ENCODE measurements at places on chromosomes 2 and 18.
A peak's percentile ranks its signal among the peaks of the same experiment; 100 is the strongest.

DNA sequence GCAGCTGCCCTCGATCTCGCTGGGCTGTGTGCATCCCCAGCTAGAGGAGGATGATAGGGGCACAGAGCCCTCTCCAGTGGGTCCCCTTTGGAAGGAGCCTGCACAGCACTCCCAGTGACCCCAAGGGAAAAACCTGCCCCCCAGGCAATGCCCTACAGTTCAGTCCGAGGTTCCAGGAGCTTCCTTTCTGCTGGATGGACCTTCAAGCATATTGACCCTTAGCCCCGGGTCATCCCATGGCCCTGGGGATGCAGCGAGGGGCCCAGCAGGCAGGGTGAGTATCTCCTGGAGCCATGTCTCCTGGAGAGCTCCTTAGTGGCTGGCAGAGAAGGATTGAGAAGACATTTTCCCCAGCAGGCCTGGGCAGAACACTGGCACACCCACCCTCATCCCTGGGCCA lies 45.4 kb upstream of the CTDP1 start:
- DNase-seq: no peak

GRCh38 chr2:118031566-118031965 lies 17.7 kb upstream of the CCDC93 start:
- DNase-seq: no peak

DNA sequence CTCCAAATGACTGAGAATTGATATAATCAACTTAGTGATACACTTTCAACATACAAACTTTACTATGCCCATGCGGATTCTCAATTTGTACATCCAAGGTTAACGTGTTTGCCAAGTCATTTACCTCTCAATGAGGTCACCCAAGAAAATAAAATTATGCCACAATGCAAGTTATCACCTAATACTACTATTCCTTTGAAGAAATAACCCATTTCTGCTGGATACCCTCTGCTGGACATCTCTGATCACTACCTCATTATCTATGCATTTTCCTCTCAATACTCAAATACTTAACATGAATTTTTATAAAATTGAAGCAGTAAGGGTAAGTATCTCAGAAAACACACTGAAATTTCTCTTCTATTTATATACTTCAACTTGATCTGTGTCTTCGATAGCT lies 12.7 kb downstream of the HNRNPLL start:
- DNase-seq: no peak

- DNase-seq: peak; percentile 99
These were observed 12.4 kb downstream of the ASB1 start for GRCh38 chr2:238438856-238439849.

- no peak for DNase-seq
These were observed 13.4 kb downstream of the MEIS1 start for GRCh38 chr2:66448136-66448991.

GRCh38 chr18:26875040-26875654 lies 9.6 kb upstream of the AQP4 start:
- DNase-seq: no peak

GRCh38 chr2:226272435-226272834 lies 527.2 kb downstream of the IRS1 start:
- DNase-seq: no peak

DNA sequence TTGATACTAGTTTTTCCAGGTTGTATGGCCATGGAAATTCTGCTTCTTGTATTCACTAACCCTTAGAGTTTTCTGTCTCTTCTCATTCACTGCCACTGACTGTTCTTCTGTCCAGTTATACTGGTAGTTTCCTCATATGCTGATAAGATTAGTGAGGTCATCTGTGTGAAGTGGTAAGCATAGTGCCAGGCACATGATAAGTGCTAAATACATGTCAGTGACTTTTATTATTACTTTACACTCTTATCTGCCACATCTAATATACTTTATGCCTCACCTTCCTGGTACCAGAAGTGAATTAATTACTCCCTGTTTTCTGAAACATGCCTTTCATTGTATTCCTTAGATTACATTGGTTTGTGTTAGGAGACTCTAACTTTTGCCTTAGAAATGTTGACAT lies 91.3 kb downstream of the NBEAL1 start:
- no peak for DNase-seq

GRCh38 chr2:228245601-228246000 lies 64.1 kb upstream of the SPHKAP start:
- DNase-seq: no peak

DNA sequence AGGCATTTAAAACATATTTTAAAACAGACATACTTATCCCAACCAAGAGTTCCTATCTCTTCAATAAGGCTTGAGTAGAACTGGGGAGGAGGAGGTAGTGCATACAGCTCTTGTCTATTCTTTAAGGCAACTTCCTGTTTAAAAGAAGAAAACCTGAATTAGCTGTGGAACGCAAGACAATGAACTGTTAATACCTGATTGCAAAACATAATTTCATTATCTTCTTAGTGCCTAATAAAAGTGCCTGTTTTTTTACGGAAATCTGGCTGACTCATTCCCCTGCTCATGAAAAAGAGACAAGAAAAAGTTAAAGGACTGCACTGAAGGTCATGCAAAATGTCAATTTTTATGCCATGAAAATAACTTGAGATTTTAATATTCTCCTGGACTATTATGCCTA lies 19.2 kb downstream of the FANCL start:
- DNase-seq: no peak

DNA sequence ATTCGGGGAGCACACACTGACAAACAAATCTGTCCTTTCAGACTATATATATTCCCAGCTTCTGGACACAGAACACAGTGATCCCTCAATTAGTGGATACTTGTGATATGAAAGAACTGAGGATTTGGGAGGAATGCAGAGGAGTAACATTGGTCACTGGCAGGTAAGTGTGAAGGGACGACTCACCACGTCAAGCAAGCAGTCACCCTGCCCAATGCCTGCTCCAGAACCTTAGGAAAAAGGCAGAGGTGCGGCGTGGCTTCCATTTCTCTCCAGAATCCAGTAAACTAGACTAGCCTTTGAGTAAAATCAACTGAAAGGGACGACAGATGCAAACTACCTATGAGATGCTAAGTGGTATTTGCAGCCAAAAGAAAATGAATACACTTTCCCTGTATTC lies 1.1 kb downstream of the CCDC93 start:
- DNase-seq: no peak

GRCh38 chr2:30611583-30611982 lies 164.5 kb downstream of the LCLAT1 start:
- DNase-seq: no peak

DNA sequence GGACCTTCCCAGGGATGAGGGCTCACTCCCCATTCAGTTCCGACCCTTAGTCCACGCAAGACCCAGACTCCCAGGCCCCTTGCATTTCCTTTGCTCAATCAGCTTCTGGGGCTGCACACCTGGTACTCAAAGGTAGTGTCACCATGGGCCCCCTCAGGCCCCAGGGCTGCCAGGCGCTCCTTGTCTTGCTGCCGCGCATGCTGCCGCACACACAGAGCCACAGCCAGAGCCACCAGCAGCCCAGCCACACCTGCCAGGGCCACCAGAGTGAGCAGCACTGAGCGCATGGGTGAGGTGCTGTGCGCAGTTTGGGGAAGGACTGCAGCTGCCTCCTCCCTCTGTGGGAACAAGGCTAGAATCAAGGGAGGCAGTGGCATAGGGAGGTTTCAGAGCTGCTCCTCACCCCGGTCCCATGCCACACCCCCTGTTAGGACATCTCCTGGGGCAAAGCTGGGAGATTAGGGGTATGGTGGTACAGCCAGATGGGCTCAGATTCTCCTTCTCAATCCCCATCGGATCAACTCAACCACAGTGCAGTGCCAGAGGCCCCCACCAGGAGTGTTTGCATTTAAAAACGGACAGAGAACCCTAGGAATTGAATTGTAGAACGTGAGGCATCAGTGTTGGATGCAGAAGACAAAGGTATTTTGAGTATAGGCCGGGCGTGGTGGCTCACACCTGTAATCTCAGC lies 11.3 kb downstream of the PTPRN start:
- no peak for DNase-seq

DNA sequence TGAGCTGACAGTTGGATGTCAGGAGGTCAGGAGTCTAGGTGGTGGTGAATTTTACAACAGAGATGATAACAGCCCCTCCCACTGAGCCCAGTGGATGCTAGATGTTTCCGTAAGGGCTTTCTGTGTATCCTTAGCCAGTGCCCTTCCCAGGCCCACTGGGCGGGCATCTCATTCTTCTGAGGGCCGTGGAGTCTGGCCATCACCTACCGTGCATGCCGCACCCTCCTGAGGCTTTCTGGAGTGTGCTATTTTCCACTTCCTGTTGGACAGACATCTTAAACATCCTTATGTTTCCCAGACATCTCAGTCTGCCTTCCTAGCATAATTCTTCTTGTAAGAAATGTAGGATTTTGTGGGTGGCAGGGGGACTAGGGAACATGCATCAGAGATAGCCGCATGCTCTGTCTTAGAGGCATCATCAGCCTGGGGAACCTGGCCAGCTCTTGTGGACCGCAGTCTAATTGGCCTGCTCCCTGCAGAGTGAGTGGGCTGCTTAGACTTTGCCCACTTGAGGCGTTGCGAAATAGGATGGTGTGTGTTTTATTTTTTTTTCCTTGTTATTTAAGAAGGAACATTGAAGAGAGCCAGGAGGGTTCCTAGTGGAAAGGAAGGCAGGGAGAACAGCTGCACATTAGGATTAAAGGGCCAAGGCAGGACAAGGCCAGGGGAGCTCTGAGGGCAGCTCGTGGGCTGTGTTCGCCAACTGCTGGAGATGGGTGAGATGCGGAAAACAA lies 135.8 kb downstream of the SH3RF3 start:
- DNase-seq: no peak

- no peak for DNase-seq
These were observed 127.8 kb downstream of the COPS8 start for GRCh38 chr2:237213315-237214022.

DNA sequence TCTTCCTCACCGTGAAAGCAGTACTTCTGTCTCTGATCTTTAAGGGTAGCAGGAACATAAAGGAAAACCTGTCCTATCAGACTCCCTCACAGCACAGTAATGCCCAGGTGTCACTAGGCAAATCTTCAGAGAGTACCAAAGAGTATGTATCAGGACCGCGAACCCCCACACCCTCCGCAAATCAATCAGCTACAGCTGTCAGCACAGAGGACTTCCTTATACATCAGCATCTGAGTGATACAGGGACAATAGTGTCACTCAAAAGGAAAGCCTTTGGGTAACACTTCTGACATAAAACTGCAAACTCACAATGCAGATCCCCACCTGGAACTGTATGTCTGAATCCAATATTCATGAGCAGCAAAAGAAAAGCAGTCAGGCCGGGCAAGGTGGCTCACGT lies 2.6 kb downstream of the AFG3L2 start:
- no peak for DNase-seq

DNA sequence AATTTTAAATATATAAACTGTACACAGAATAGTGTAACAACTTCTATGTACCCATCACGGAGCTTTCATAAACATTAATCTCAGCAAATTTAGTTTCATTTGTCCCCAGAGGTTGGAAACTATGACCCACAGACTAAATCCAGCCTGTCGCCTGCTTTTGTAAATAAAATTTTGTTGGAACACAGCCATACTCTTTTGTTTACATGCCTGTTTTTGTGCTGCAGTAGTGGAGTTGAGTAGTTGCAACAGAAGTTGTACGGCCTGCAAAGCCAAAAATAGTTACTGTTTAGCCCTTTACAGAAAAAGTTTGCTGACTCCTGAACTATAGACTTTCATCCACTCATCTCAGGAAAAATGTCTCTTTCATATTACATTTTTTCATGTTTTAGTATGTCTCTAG lies 39.8 kb downstream of the RBM45 start:
- no peak for DNase-seq

GRCh38 chr18:32258558-32259204 lies 68.8 kb downstream of the MEP1B start:
- DNase-seq: no peak

DNA sequence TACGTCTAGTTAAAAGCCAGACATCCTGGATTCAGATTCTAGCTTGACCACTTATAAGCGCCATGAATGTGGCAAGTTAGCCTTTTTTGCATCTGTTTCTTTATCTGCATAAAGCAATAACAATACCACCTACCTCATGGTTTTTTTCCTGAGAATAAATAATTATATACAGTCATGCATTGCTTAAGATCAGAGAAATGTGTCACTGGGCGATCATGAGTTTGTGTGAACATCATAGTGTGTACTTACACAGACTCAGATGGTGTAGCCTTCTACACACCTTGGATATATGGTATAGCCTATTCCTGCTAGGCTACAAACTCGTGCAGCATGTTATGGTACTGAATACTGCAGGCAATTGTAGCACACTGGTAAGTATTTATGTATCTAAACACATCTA lies 84.7 kb upstream of the PELI1 start:
- no peak for DNase-seq

GRCh38 chr2:58834404-58834803 lies 593.3 kb upstream of the FANCL start:
- no peak for DNase-seq

- DNase-seq: no peak
These were observed 112.0 kb upstream of the CD226 start for GRCh38 chr18:70059684-70060083.

DNA sequence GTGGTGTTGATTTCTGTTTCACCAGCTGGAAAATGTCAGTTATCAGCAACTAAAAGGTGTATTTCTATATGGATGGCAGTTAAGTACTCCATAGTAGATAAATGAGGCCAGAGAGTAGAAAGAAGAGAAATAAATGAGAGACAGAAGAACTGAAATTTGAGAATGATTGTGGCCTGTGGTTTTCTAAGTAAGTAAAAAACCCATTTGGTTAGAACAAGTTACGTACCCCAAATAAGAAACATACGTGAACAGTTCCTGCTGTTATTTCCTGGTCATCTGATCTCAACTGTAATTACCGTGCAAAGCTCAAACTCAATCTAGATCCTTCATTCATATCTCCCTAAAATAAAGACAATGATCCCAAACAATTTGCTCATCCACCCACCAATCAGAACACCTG lies 181.3 kb downstream of the PID1 start:
- no peak for DNase-seq

DNA sequence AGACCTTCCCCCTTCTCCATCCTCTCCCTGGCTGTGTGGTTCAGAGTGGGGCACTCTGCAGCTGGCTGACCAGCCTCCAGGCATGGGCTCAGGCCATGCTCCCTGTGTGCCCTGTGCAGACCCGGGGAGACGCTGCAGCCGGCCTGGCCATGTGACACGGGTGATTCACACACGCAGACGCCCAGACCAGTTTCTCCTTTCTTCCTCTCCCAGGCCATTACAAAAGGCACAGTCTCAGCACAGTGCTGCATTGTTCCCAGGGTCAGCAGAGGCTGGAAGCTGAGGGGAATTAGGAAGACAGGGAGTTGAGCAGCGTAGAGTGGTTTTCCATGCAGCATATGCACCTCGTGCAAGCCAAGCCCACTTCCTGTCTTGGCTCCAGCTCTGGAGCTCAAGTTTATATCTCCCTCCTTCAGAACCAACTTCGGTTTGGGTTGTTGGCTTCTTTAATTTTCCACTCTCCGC lies 288.5 kb downstream of the TNS1 start:
- no peak for DNase-seq

GRCh38 chr2:123513351-123513750 lies 511.7 kb upstream of the CNTNAP5 start:
- DNase-seq: no peak

GRCh38 chr2:59691518-59692190 lies 861.8 kb downstream of the BCL11A start:
- DNase-seq: no peak
